Right lobe of liver (tissue), 6 donors: ENCODE measurements at places on chromosomes 2 and 18. TPM values are rescaled to one million over a fixed set of nuclear protein-coding genes. Genes with fewer than 3 reads are reported as not detected.

DNA sequence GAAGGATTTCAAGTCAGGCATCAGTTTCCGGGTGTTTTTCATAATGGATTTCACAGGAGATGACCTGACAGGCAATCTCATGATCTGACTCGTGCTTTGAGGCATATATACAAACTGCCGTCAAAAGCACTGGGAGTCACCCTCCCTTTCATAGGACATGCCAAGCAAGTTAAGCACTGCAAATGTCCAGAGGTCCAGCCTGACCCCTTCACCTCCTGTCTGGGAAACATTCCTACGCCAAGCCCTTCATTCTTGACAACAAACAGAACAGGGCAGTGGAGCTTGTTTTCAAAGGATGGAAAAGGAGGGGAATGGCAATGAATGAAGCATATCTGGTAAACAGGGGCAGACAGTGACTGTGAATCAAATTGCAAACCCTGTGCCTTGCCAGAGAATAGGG is 963.6 kb downstream of the BCL11A start:
- H3K27me3 ChIP-seq: no peaks in the 10 kb centered on the region
- DNase-seq: no peak
- no peaks in the 10 kb centered on the region for H3K4me1 ChIP-seq
- no peaks in the 10 kb centered on the region for H3K36me3 ChIP-seq

DNA sequence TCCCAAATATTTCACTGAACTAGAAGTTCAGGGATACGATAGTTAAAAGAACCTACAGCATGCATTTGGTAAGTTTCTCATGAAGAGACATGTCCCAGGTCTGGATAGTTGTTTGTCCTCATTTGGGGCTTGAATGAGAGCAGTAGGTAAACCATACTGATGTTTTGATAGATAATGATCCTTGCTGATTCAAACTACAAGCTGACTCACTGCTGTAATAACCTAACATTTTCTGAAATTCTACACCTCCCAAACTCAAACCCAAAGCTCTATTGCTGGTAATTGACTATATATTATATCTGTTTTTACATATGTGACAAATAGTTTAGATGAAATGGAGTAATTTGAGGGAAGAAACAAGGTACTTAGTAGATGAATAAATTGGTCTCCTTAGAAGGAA is 154.1 kb upstream of the BOD1L2 start:
- no peaks in the 10 kb centered on the region for H3K4me1 ChIP-seq
- no peak overlapping the region for H3K27ac ChIP-seq
- H3K36me3 ChIP-seq: no peaks in the 10 kb centered on the region
- H3K27me3 ChIP-seq: no peaks in the 10 kb centered on the region
- DNase-seq: no peak

DNA sequence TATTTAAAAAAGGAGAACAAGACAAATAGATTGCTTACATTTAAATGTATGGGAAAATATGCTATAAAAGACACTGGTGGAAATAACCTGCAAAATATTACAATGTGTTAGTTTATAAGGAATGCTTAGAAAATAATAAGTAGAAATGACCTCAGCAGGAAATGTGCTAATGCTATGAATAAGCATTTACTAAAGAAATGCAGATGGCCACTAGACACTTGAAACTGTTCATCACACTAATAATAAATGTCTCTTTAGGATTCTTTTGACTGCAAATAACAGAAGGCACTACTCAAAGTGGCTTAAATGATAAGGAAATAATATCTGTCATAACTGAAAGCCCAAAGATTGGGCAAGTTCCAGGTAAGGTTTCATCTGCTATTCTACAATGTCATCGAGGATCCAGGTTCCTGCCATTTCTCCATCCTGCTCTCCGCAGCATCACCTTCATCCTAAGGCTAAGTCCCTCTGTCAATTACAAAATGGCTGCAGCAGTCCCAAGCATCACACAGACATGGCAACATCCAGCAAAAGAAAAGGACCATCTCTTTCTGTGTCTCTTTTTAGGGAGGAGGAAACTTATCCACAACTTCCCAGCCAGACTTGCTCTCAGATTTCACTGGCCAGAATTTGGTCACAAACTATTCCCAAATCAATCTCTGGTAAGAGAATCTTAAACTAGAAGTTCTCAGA is 21.9 kb downstream of the METTL8 start:
- no peak overlapping the region for H3K27ac ChIP-seq
- DNase-seq: no peak
- H3K27me3 ChIP-seq: no peaks in the 10 kb centered on the region
- no peak overlapping the region for H3K4me3 ChIP-seq
- H3K36me3 ChIP-seq: no peaks in the 10 kb centered on the region

DNA sequence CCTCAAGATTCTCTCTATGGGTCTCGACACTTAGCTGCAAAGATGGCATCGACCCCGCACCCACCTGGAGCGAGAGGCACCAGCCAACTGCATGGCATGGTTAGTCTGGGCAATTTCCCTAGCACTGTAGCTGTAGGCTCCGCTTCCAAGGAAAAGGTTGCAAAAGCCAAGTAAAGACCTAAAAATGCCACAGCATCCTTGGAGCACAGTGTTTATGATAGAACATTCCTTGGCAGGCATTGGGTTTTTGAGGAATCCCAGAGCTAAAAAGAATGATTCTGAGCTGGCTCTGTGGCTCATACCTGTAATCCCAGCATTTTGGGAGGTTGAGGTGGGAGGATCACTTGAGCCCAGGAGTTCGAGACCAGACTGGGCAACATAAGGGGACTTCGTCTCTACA is 22.9 kb downstream of the QPCT start:
- no peaks in the 10 kb centered on the region for H3K27me3 ChIP-seq
- H3K36me3 ChIP-seq: no peaks in the 10 kb centered on the region
- no peaks in the 10 kb centered on the region for H3K4me1 ChIP-seq
- DNase-seq: no peak
- H3K27ac ChIP-seq: no peak overlapping the region

GRCh38 chr2:101623031-101623521 is 74.4 kb upstream of the MAP4K4 start:
- no peaks in the 10 kb centered on the region for H3K36me3 ChIP-seq
- H3K27me3 ChIP-seq: no peaks in the 10 kb centered on the region
- peaks cover 13% of the 10 kb centered on the region for H3K4me1 ChIP-seq
- no peak overlapping the region for H3K4me3 ChIP-seq

DNA sequence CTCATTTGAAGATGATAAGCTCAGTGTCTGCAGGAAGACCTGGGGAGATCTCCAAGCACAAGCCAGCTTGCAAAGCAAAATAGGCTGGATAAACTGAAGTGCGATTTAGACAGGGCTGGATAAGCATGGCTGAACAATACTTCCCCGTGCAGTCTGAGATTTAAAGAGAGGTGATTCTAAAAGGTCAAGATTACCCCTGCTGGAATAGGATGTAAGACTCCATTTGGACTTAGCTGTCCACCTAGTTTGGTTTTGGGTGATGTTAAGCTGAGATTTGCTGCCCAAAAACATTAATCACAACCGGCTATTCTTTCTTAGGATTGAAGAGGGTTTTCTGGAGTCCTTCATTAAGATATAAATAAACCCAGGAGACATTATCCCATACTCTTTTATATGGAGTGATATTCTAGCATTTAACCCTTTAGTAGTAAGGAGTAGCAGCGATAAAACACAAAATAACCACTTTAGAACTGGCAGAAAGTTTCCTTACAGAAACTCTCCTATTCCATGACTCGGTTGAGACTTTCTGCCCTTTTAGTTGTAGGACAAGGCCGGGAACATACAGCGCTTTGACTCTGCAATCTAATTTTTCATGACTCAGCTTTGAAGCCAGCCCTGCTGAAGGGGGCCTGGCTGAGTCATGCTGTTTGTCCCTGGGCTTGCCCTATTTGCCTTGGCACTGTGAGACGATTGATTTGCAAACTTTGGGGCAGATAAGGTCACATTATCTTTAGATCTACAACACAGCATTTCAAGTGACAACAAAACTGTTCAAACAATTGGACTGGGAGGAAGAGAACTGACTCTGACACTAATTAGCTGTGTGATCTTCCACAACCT is 238.2 kb downstream of the GCA start:
- H3K36me3 ChIP-seq: no peaks in the 10 kb centered on the region
- H3K27me3 ChIP-seq: no peaks in the 10 kb centered on the region
- peaks cover 5% of the 10 kb centered on the region for H3K4me1 ChIP-seq
- DNase-seq: peak; percentile 69
- H3K27ac ChIP-seq: peak overlapping the region; percentile 57
- H3K4me3 ChIP-seq: no peak overlapping the region

- no peak for DNase-seq
- no peaks in the 10 kb centered on the region for H3K36me3 ChIP-seq
- no peaks in the 10 kb centered on the region for H3K4me1 ChIP-seq
- no peak overlapping the region for H3K27ac ChIP-seq
- no peaks in the 10 kb centered on the region for H3K27me3 ChIP-seq
Observed at GRCh38 chr2:19815746-19816145, 86.0 kb downstream of the TTC32 start.

DNA sequence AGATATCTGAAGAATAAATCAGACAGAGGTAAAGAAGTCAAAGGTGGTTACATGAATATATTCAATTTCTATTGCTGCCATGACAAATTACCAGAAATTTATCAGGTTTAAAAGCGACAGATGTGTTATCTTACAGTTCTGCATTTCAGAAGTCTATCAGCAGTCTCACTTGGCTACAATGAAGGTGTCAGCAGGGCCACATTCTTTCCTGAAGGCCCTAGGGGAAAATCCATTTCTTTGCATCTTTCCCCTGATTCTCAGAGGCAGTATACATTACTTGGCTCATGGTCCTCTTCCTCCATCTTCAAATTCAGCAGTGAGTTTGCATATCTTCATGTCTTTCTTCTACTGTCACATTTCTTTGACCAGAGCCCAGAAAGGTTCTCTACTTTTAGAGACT is 145.8 kb upstream of the GULP1 start:
- no peaks in the 10 kb centered on the region for H3K4me1 ChIP-seq
- no peak overlapping the region for H3K27ac ChIP-seq
- no peak for DNase-seq
- H3K4me3 ChIP-seq: no peak overlapping the region
- H3K36me3 ChIP-seq: no peaks in the 10 kb centered on the region

- DNase-seq: no peak
- H3K4me1 ChIP-seq: peaks cover 8% of the 10 kb centered on the region
- no peak overlapping the region for H3K27ac ChIP-seq
- no peaks in the 10 kb centered on the region for H3K36me3 ChIP-seq
- H3K4me3 ChIP-seq: no peak overlapping the region
Observed at GRCh38 chr2:159003555-159003954, 35.1 kb downstream of the TANC1 start.

STARD6 gene
- total RNA-seq: not detected

DSG1 gene
- 4.3 TPM for total RNA-seq

TCF7L1 gene
- total RNA-seq: 1.2 TPM

RMND5A gene
- 29.1 TPM for total RNA-seq

SLC14A1 gene
- total RNA-seq: 0.98 TPM

MC4R gene
- not detected for total RNA-seq

TTR gene
- total RNA-seq: 2,952 TPM

SERPINB12 gene
- total RNA-seq: not detected
